ENCODE measurements at places on chromosomes 16 and 17. TPM values are rescaled to one million over a fixed set of nuclear protein-coding genes. Genes with fewer than 3 reads are reported as not detected.

KRT40 gene
- total RNA-seq, result 0.32 TPM

DNA sequence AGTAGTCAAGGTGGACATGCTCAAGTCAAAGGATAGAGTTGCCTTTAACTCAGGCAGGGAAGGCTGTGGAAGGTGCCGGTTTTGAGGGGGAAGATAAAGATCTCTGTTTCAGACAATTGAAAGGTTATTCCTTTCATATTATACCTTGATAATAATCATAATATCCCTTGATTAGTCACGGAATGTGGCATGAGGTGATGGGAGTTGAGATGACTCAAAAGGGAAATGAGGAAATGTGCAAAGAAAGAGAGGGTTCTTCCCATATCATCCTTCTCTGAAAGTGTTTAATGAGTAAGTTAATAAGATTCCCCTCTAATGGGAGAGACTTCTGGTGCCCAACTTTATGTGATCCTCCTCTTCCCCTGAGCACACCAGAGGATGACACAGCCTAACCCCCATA lies 43.1 kb upstream of the HS3ST2 start:
- no peak for DNase-seq
- H3K4me3 ChIP-seq, result no peak overlapping the region
- H3K27me3 ChIP-seq, result no peaks in the 10 kb centered on the region
- no peak overlapping the region for H3K27ac ChIP-seq
- no peaks in the 10 kb centered on the region for H3K4me1 ChIP-seq

DNA sequence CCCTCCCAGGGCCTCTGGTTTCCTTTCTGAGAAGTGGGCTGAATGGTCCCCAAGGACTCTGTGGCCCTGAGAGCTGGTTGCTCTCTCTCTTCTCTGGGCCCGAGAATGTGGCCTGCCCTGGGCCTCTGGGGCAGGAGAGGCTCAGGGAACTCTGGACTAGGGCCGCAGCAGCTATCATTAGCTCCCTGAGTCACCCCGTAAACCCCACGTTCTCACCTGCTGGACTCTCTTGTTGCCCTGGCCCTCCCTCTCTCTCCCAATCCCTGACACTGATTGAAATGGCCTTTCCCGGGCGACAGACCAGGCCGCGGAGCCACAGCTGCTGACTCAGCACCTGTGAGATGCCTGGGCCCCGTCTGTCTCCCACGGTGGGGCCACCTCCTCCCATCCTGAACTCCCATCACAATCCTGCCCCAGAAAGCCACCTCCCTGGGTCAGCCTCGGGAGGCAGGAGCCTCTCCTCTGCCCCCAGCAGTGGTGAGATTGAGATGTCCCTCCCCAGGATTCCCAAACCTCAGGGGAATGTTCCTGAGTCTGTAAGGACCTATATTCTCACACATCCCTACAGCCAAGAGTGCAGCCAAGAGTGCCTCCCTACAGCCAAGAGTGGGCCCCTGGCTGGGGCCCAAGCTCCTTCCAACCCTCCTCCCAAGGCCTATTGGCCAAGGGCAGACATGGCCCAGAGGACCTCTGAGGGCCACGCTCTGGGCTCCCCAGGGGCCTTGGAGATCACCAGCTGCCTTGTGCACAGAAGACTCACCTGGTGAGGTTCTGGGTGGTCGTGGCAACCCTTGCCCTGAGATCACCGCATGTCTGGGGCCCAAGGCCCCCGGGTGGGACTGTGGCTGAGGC lies 470 bp downstream of the TRPV3 start:
- peak overlapping the region; percentile 60 for H3K27ac ChIP-seq
- H3K36me3 ChIP-seq, result no peaks in the 10 kb centered on the region
- peaks cover 4% of the 10 kb centered on the region for H3K4me1 ChIP-seq
- no peaks in the 10 kb centered on the region for H3K27me3 ChIP-seq
- peak overlapping the region; percentile 11 for H3K4me3 ChIP-seq
- DNase-seq, result no peak

DNA sequence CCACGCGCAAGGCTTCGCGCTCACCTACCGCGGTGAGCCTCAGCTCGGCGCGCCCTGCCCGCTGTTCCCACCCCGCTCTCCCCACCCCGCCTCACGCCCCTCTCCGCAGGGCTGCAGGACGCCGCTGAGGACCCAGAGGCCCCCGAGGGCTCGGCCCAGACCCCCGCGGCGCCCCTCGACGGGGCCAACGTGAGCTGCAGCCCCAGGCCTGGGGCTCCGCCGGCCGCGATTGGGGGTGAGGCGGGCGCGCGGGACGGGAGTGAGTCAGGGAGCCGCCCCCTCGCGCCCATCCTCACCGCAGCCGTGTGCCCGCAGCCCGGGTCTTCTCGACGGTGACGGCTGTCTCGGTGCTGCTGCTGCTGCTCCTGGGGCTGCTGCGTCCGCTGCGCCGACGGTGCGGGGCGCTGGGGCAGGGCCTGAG lies 1.9 kb upstream of the PAQR4 start:
- H3K36me3 ChIP-seq, result no peaks in the 10 kb centered on the region
- peak overlapping the region; percentile 22 for H3K4me3 ChIP-seq
- H3K27me3 ChIP-seq, result peaks cover 55% of the 10 kb centered on the region
- no peak for DNase-seq

- H3K36me3 ChIP-seq, result no peaks in the 10 kb centered on the region
- H3K4me3 ChIP-seq, result no peak overlapping the region
These were observed 3.6 kb upstream of the ZMYND15 start for GRCh38 chr17:4735876-4736651.

GRCh38 chr17:39151943-39152818 lies 744 bp upstream of the PLXDC1 start:
- no peaks in the 10 kb centered on the region for H3K36me3 ChIP-seq
- H3K4me1 ChIP-seq, result no peaks in the 10 kb centered on the region
- peak; percentile 40 for DNase-seq
- peaks cover 18% of the 10 kb centered on the region for H3K27me3 ChIP-seq
- H3K4me3 ChIP-seq, result peak overlapping the region; percentile 69

- peak overlapping the region; percentile 83 for H3K4me3 ChIP-seq
- H3K27me3 ChIP-seq, result no peaks in the 10 kb centered on the region
- H3K27ac ChIP-seq, result peak overlapping the region; percentile 97
These were observed 998 bp upstream of the SRSF1 start for GRCh38 chr17:58007781-58008706.

- H3K27ac ChIP-seq, result no peak overlapping the region
- no peak overlapping the region for H3K4me3 ChIP-seq
- H3K36me3 ChIP-seq, result no peaks in the 10 kb centered on the region
- no peaks in the 10 kb centered on the region for H3K27me3 ChIP-seq
These were observed 40.8 kb downstream of the METRNL start for GRCh38 chr17:83119987-83120864.

DNA sequence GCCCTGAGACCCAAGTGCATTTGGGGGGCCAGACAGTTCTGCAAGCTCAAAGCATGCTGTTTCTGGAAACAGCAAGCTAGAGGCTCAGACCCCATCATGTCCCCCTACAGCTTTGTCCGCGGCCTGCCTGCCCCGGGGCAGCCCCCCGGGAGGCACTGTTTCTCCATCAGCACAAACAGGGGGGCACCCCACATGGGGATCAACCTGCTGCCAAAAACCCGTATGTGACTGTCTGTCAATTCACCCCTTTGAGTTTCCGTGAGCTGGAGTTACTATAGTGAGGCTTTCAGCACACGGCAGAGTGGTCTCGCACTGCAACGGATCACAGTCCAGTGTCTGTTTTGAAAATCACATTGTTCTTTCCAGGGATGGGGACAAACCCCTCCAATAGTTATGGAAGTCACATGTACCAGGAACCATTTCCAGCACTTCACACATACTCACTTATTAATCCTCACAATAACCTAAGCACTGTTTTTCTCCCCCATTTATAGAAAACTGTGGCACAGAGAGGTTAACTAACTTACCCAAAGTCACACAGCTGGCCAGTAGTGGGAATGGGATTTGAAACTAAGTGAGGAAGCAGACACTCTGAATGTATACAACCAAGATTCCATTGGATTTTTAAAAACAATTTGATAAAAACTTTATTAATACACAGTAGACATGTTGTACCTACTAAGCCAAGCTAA lies 269.0 kb downstream of the C16orf95 start:
- no peaks in the 10 kb centered on the region for H3K36me3 ChIP-seq
- DNase-seq, result no peak

- peak within 1 kb of the TSS; percentile 83 for H3K4me3 ChIP-seq
- H3K27me3 ChIP-seq, result no peaks in the 10 kb centered on the region
- no peaks in the 10 kb centered on the region for H3K36me3 ChIP-seq
These were observed at the start of gene DHRS13 for GRCh38 chr17:28902819-28903545. Gene DHRS13, minus strand, starts transcription at chr17:28903079. Its CDS starts 135 bp downstream, at chr17:28902944.

DNA sequence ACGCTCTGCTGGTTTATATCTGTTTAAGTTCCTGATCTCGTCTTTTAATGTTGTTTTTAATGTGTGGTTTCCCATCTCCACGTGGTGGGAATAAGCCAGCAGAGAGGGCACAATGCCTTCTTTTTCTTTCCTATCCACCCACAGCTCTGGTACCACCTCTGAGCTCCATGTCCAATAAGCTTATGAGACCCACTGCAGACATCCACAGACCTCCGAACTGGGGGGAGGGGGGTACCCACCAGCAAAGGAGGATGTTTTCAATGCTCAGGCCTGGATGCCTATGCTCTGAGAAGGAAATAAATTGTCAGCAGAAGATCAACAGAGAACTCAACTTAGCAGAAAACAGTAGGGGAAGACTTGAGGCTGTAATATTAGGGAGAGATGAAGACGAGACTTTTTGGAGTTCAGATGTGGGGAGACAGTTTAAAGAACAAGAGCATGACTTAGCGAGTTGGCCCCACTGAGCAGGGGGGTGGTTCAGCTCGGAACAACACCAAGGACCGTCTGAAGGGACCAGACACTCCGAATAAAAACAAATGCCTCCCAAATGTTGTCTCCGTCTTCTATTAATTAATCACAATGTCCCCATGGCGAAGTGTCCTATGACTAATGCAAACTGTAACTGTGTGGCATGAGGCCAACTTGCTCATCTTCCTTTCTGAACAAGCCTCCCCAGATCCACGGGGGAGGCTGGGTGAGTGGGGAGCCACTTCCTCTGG lies 62.7 kb downstream of the GAS7 start:
- H3K4me3 ChIP-seq, result no peak overlapping the region
- H3K36me3 ChIP-seq, result no peaks in the 10 kb centered on the region
- no peak overlapping the region for H3K27ac ChIP-seq
- H3K4me1 ChIP-seq, result no peaks in the 10 kb centered on the region
- DNase-seq, result peak; percentile 60

- H3K36me3 ChIP-seq, result no peaks in the 10 kb centered on the region
- DNase-seq, result no peak
- no peak overlapping the region for H3K27ac ChIP-seq
- H3K27me3 ChIP-seq, result no peaks in the 10 kb centered on the region
- no peaks in the 10 kb centered on the region for H3K4me1 ChIP-seq
- no peak overlapping the region for H3K4me3 ChIP-seq
These were observed 1469.5 kb upstream of the GOT2 start for GRCh38 chr16:60203525-60204124.

DNA sequence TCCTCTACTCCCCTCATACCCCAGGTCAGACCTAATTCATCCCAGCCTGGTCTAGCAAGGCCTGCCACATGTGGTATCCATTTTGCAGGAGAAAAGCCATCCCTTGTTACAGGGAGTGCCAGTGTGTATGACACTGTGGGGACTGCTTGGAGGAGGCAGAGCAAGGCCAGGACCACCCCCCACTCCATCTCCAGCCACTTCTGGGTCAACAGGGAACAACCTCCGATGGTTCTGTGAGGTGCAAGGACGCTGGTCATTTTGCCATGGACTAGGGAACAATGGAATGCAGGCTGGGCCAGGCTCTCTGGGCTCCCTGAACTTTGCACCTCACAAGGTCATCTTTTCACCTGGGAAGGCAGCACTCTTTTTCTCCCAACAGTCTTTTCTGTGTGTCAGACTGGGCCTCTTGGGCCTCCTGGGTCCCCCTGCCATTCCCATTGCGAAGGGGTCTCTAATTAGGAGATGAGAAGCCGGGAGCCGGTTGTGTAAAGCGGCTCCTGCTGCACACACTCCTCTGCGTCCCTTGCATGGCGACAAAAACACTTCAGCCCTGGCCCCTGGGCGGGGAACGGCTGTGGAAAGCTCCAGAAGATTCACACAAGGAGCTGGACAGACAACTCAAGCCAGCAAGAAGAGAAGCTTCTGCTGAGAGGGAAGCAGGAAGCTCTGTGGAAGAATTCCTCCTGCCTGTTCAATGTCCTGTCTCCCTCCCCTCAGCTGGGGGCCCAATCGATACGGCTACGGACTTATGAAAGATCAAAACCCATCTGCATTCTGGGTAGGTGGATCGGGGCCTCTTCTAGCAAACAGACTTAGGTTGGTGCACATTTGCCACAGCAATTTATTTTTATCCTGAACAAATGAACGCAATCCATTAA lies 38.5 kb upstream of the MTSS2 start:
- no peaks in the 10 kb centered on the region for H3K4me1 ChIP-seq
- no peak overlapping the region for H3K27ac ChIP-seq
- H3K4me3 ChIP-seq, result no peak overlapping the region
- no peak for DNase-seq

DNA sequence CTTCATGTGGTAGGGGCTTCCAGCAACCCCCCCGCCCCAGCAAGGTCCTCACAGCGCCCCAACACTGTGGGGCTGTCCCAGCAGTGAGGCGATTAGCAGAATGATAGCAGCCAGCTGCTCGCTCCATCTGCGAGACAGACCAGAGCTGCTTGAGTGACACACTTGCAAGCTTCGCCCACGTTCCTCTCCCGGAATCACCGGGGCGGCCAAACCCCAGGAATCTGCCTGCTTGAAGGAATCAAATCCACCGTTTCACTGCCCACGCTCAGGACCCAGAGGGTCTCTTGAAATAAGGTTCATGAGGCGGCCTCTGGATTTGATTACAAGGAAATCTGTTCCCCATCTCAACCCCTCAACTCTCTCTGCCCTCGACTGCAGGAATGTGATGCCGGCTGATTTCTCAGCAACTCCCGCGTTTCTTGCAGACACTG lies 356.0 kb downstream of the C16orf95 start:
- no peaks in the 10 kb centered on the region for H3K27me3 ChIP-seq
- no peak for DNase-seq
- H3K4me1 ChIP-seq, result no peaks in the 10 kb centered on the region

DNA sequence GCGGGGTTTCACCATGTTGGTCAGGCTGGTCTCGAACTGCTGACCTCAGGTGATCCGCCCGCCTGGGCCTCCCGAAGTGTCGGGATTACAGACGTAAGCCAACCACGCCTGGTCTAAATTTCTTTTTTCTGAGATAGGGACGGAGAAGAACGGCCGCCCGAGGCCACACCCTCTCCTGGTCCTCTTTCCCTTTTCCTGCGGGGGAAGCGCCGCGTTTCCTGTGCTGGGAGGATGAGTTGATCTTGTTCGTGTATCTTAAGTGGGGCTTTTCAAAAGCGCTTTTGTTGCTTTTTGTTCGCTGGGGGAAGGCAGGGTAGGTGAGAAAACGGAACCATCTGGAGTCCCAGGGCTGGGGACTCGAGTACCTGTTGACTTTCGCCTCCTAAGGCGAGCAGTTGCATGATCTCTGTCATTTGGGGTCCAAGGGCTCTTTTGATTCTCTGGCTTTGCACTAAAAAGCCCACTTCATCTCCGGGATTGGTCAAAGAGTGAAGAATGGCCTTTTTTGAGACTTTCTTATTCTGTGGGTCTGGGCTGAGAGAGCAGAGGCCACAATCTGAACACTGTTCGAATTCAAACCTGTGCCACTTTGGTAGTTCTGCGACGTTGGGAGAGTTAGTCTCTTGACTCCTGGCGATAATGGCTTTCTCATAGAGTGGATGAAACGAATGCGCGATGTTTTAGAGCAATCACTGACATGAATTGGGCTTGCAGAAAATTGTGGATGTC lies 1.3 kb downstream of the FUS start:
- no peaks in the 10 kb centered on the region for H3K27me3 ChIP-seq
- DNase-seq, result peak; percentile 54
- peak overlapping the region; percentile 81 for H3K27ac ChIP-seq
- peaks cover 14% of the 10 kb centered on the region for H3K4me1 ChIP-seq
- peak overlapping the region; percentile 79 for H3K4me3 ChIP-seq

All from colonic mucosa (tissue), 4 donors.